ENCODE measurements at places on chromosomes 16 and 17.

GRCh38 chr17:31130286-31131224 lies 35.8 kb downstream of the NF1 start:
- ATAC-seq = no peak

DNA sequence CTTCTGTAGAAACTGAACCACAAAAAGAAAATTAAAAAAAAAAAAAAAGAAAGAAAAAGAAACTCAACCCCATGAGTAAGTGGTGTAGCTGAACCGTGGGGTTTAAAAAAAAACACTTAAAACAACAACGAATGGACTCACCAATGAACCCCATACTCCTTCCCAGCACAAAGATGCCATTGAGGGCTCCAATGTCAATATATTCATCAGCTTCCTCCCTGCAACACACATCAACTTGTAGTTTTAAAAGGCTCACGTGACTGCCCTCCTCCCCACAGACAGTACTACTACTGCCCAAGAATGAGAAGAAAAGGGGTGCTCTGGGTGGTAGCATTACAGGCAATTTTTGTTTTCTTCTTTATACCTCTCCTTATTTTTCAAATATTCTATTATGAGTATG lies 3.3 kb upstream of the KLHL11 start:
- peak; percentile 9 for ATAC-seq

GRCh38 chr17:31918701-31919128 lies 17.2 kb upstream of the UTP6 start:
- ATAC-seq = no peak

DNA sequence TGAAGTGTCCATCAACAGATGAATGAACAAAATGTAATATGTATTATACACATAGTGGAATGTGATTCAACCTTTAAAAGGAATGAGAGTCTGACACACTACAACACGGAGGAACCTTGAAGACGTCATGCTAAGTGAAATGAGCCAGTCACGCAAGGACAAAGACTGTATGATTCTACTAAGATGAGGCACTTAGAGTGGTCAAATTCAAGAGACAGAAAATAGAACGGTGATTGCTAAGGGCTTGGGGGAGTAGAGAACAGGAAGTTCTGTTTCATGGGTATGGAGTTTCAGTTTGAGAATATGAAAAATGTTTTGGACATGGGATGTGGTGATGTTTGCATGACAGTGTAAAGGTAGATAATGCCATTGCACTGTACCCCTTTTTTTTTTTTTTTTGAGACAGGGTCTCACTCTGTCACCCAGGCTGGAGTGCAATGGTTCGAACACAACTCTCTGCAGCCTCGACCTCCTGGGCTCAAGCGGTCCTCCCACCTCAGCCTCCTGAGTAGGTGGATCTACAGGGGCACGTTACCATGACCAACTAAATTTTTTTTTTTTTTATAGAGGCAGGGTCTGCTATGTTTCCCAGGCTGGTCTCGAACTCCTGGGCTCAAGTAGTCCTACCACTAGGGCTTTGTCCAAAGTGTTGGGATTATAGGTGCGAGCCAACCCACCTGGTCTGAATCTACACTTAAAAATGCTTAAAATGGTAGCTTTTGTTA lies 2.9 kb upstream of the CCDC102A start:
- ATAC-seq = peak; percentile 49

- peak; percentile 62 for ATAC-seq
Observed at GRCh38 chr17:7296189-7296861, 1.9 kb upstream of the YBX2 start.

DNA sequence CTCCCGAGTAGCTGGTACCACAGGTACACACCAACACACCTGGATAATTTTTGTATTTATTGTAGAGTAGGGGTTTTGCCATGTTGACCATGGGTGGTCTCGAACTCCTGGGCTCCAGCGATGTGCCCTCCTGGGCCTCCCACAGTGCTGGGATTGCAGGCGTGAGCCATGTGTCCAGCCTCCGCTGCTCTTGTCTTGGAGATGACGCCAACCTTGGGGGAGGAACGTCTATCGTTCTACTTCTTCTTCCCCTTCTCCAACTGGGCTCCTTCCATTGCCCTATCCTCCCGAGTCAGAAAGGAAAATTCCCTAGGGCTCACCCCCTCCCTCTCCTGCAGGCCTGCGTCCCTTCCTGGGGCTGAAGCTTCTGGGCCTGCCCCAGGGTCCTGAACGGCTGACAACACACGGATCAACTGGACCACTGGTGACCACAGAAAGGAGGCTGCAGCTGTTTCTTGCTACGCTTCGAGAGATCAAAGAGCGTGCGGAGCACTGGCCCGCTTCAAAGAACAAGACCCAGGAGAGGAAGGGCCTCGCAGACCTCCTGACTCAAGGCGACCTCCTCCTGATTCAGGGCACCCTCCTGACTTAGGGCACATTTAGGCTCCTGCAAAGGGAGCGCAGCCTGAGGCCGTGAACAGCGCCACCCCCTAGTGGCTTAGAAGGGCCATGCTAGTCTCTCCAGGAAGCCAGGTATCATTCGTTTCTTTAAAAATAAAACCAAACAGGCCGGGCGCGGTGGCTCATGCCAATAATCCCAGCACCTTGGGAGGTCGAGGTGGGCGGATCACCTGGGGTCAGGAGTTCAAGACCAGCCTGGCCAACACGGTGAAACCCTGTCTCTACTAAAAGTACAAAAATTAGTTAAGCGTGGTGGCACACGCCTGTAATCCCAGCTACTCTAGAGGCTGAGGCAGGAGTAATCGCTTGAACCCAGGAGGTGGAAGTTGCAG lies 48.5 kb upstream of the HELZ start:
- peak; percentile 87 for ATAC-seq

DNA sequence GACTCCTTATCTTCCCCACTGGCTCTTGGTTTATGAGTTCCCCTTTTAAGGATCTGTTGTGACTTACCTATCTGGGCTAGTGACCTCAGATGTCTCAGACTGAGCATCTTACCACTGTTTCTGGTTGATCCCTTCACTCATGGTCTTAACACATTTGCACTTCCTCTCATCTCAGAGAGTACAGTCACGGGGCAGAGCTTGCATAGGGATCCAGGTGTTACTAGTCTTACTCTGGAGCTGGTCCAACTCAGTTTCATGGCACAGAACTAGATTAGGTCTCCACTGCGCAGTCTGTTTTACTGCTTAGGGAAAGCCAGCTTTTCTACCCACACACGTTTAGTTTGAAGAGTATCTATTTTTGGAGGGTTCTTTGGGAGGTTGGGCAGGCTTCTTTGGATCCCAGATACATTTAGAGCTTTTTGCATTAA lies 10.2 kb downstream of the GABARAPL2 start:
- no peak for ATAC-seq

GRCh38 chr17:48160177-48161081 lies 52.9 kb downstream of the SNX11 start:
- ATAC-seq = no peak

DNA sequence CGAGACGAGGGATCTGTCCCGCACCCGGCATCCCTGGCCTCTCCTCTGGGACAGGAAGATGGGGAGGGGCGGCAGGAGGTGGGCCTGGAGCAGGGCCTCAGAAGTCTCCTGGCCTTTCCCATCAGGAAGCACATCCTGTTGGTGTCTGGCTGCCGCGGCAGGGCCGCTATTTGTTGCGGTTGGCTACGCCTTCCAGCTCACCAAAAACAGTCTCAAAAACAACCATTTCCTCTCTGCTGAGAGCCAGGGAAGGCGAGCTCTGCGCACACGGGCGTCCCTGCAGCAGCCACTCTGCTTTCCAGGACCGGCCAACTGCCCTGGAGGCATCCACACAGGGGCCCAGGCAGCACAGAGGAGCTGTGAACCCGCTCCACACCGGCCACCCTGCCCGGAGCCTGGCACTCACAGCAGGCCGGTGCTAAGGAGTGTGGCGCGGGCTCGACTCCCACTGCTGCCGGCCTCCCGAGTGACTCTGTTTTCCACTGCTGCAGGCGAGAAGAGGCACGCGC lies at the start of gene TMEM204:
TSS of gene TMEM204 (plus strand) at position 224 of the 509 bp plus-strand sequence. CDS start 610 bp downstream, outside the sequence.
- peak; percentile 23 for ATAC-seq

- no peak for ATAC-seq
Observed at GRCh38 chr17:3534881-3535252, 22.7 kb downstream of the TRPV3 start.

DNA sequence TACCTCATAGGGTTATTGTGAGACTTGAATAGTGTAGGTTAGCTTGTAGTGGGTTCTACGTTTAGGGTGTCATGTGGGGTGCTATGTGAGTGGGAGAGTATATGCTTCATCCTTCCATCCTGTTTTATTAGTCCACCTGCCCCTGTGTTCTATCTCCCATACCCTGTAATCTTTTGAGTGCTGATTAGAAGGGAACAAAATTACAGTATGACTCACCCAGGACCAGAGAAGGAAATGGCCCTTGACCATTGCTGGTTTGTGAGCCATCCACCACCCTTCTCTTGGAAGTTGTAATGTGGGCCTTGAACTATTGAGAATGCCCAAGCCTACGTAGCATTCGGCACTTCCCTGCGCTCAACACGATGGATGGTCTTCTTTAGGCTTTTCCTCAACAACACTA lies 17.1 kb downstream of the SAP30BP start:
- no peak for ATAC-seq

GRCh38 chr16:2443555-2443954 lies 14.3 kb downstream of the CCNF start:
- ATAC-seq = no peak

DNA sequence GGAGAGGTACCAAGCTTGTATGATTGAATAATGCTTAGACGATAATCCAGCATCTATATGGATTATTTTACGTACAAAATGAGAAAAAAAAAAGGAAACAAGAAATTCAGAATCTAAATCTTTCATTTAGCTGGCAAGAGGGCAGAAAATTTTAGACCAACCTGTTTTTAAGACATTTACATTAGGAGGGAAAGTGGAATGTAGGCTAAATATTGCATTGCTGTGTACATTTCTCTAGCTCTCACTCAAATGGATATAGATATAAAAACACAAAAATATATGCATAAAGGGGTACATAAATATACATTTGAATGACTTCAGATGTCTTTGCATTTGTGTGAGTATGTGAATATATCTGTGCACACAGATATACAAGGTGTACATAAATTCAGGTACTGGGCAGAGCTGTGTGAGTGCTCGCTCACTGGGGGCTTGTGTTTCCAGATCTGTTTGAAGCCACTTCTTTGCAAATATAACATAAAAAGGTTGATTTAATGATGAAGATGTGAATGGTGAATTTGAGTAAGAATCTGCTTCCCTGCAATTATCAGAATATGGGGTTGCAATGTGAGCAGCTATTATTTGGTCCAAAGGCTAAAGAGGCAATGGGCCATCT lies 14.2 kb upstream of the ZFHX3 start:
- ATAC-seq = no peak

DNA sequence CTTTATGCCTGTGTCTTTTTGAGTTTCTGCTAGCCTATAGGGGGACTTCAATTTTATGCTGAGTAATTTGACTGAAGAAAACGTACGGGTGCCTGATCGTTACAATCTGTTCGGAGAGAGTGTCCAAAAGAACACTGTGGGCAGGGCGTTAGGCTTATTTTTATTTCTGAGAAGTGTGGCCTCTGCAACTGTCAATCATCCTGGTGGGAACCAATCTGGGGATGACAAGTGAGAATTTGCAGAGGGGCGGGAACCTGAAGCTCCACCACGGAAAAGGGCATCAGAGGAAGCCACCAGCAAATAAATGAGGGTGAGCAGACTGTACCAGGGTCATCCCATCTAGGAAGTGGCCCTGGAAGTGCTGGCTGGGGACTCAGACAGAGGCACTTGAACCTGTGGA lies 12.0 kb upstream of the CDYL2 start:
- ATAC-seq = no peak

DNA sequence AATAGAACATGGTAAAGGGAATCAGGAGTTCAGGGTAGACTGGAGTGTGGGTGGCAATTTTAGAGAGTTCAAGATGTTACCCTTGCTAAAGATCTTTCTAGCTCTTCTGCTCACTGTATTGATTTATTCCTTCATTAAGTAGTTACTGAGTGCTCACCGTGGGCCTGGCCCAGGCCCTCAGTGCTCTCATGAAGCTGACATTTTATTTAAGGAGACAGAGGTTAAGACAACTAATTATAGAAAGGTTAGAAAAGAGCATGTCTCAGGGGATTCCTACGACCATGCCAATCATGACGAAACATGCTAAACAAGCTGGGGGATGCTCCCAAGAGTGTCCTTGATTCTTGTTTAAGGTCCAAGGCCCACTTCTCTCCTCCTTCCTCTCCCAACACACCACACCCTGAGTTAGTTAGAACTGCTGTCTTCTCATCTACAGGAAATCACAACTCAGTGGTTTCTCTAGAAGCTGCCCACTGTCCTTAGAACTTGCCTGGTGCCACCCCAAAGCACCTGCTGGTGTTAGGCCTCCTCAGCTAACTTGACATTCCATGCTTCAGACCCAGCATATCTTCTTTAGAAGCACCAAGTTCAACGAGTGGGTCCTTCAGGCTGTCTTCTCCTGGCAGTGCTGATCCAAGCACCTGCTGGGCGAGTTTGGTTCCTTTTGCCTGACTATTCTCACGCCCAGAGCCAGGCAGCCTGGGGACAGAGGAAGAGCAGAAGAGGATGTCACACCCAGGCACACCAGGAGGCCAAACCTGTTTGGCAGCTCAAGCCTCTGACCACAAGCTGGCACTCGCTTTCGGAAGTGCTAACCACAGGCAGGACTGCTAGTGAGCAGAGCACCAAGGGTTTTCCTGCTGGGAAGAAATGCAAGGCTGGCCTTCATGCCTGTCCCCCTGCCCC lies 79.0 kb downstream of the GAS7 start:
- no peak for ATAC-seq

GRCh38 chr16:89269805-89270665 lies 52.5 kb downstream of the ZNF778 start:
- ATAC-seq = no peak

DNA sequence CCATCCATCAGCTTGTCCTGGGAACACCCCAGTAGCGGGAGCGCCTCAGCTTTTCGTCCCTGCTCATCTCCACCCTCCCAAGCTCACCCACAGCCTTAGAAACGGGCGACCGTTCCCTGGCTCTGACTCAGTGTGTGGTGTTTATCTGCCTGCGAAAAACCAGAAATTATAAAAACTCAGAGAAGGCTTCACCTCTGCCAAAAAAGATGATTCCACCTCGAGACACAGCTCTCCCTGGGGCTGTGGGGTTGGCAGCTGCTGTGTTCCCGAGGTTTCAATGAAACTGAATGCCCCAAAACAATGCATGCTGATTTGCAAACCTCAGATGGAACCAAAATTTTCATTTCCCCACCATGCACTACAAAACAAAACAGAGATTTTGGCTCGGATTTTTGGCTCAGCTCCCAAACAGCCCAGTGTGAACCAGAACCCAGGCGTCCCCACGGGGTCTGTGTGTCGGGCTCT lies 62.4 kb upstream of the MED9 start:
- ATAC-seq = no peak

DNA sequence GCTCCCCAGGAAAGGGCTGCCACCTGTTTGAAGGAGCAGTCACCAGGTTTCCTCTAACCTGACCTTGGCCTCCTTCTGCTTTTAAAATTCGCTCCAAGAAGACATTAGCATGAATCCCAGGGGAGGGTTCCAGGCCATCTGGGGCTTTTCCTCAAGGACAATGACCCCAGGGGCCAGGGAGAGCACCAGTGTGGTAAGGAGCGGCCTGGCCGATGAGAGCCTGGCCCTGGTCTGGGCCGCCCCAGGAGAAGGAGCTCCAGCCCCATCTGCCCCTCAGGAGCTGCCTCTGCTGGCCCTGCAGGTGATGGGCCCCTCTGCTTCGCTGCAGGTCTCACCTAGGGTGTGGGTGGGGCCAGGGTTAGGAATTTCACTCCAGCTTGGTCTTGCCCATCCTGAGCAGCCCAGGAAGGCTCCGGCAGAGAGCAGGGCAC lies 209.2 kb upstream of the TNRC6C start:
- no peak for ATAC-seq

- ATAC-seq = no peak
Observed at GRCh38 chr16:30131869-30132475, 9.0 kb upstream of the MAPK3 start.

Measured in activated CD4-positive, CD25-positive, alpha-beta regulatory T cell treated with anti-CD3 and anti-CD28 coated beads, Interleukin-2, amount 50 U/mL, for 24 hours (primary cell).